ENCODE measurements at places on chromosomes 4 and X.

DNA sequence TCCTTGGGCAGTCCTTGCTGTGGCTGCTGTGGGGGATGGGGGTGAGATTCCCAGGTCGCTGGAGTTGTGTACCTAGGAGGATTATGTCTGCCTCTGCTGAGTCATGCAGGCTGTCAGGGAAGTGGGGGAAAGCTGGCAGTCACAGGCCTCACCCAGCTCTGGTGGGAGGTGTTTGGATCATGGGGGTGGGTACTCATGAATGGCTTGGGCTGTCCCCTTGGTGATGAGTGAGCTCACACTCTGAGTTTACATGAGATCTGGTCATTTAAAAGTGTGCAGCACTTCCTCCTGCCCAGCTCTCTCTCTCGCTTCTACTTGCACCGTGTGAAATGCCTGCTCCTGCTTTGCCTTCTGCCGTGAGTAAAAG is 24.6 kb upstream of the PDLIM3 start:
- no peak for DNase-seq

DNA sequence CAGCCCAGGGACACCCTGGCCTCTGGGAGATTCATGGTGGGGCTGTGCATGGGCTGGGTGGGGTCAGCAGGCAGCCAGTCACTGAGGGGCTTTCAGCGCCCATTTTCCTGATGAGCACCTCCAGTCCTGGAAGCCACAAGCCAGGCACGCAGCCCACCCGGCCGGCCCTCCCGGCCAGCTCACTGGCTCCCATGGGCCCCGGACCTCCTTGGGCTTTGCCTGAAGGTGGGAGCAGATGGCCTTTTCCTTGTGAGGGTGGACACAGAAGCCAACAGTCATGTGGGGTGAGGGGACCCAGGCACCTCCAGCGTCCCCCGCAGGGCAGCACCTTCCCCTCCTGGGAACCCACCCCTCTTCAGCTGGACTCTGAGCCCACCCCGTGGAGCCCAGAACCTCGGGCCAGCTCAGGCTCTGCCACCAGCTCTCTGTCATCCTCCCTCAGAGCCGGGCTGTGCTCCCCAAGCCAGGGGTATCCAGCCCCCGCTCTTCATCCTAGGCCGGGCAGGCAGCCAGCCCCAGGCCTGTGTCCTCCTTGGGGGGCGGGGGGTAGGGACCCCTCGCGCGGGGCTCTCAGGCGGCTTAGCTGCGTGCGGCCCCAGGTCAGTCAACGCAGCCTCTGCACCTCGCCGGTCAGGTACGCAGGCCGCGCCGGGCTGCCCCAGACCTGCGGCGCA is 798 bp upstream of the FGFR3 start:
- no peak for DNase-seq

GRCh38 chr4:185995665-185996064 is 73.3 kb upstream of the TLR3 start:
- no peak for DNase-seq

- no peak for DNase-seq
These were observed 192.2 kb downstream of the COMMD8 start for GRCh38 chr4:47271291-47271690.

- no peak for DNase-seq
These were observed 216.6 kb downstream of the KDR start for GRCh38 chr4:54908763-54909162.

DNA sequence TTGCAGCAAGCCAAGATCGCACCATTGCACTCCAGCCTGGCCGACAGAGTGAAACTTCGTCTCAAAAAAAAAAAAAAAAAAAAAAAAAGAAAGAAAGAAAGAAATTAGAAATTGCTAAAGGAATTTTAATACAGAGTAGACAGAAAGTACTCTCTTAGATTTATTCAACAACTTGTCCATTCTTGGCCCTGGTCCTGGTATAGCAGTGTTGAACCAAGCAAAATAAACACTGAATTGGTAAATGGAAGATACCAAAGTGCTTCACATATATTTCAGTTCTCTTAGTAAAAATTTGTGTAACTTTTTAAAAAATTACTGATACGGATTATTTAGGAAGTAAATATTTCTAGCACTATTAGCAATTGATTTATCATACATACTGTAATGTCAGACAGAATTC is 165.9 kb upstream of the TLL1 start:
- no peak for DNase-seq

DNA sequence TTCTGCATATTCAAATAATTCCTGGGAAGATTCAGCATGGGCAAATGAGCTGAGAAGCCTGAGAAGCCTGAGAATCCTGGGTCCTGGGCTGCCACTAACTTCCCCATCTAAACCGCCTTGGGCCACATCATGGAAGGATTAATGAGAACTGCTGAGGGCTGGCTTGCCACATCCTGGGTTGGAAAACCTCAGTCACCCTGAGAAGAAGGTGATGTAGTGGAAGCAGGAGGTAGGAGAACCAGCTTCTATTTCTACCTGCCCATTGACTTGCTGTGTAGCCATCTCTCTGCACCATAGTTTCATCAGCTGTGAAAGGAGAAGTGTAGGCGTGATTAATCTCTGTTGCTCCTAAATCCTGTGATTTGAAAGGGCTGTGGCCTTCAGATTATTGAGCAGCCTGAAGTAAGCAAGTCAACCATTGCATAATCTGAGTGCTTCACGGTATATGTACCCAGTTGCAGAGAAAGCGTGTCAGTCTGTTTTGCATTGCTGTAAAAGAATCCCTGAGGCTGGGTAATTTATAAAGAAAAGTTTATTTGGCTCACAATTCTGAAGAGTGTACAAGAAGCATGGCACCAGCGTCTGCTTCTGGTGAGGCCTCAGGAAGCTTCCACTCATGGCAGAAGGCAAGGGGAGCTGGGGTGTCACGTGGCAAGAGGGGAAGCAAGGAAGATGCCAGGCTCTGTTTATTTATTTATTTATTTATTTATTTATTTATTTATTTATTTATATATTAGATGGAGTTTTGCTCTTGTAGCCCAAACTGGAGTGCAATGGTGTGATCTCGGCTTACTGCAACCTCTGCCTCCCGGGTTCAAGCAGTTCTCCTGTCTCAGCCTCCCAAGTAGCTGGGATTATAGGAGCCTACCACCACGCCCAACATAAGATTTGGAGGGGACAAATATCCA is 140.9 kb upstream of the ATP6AP2 start:
- DNase-seq: no peak

GRCh38 chrX:21912220-21912619 is 28.3 kb upstream of the SMS start:
- DNase-seq: no peak

- no peak for DNase-seq
These were observed 29.1 kb upstream of the HTRA3 start for GRCh38 chr4:8240211-8241041.

GRCh38 chrX:14554131-14554715 is 24.9 kb downstream of the GLRA2 start:
- DNase-seq: no peak

- no peak for DNase-seq
These were observed 30.2 kb downstream of the AFF2 start for GRCh38 chrX:148530464-148531077.

DNA sequence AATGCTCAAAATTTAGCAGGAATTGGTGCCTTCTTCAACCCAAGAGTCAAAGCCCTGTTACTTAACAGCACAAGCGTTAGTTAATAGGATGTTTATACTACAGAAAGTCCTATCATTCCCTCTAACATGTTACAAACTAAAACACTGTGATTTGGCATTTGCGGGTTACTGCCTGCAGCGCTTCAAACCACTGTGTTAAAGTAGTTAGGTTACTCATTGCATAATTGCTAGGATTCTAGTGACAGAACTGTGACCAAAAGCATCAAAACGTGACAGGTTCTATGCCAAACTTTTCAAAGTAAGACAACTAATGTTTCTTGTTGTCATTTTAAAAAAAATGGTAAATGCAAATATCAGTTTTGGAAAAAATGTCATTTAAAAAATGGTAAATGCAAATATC is 442.8 kb upstream of the ZFP42 start:
- DNase-seq: no peak

- DNase-seq: no peak
These were observed 107.2 kb downstream of the AKAP4 start for GRCh38 chrX:50093625-50094024.

- DNase-seq: no peak
These were observed 3.2 kb downstream of the SCARB2 start for GRCh38 chr4:76210452-76210851.

DNA sequence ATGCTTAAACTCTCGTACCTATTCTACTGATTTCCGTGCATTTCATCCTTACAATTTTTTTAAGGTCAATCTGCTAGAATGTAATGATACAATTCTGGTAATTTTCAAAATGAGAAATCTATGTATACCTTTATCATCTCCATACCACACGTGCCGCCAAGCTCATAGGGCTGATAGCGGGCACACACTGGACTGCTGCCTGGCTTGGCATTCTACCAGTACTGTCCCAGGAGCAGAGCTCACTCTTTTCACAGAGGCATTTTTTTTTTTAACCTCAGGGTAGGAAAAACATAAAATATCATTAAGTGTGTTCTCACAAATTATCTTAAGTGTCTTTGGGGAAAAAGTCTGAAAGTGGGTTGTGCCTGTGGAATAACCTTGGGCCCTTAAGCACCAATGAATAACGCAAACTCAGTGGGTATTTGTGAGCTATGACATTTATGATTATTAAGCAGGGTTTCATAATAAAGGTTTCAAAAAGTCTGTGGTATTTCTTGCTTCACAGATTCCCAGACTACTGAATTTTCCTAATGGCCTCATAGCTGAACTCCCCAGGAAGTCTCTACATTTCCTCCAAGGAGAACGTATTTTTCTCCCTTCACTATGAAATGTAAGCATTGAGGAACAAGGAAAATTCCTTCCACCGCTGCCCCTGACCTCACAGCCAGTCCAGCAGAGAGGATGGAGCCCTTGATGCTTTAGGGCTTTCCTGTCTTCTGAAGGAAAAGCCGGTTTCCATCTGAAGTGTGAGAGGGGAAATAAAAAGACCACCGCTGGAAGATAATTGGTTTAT is 125.2 kb downstream of the ELOVL6 start:
- no peak for DNase-seq

DNA sequence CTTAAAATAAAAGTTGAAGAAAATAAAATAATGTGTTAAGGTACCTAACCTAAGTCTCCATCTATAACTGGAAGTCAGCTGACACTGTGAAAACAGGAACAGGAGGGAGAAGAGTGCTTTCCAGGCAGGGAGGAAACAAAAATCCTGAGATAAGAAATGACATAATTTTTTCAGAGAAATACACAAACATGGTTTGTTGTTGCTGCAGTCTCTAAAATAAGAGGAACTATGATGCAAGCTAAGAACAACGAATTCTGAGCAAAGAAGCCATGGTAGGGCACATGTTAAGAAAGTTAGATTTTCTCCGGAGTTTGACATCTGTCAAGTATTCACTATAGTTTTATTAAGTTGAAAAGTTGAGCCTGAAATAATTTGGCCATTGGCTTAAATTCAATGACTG is 26.9 kb downstream of the PAPSS1 start:
- DNase-seq: no peak

- no peak for DNase-seq
These were observed 102.8 kb downstream of the KDM6A start for GRCh38 chrX:44975666-44976263.

GRCh38 chr4:145626623-145626982 is 7.4 kb downstream of the MMAA start:
- no peak for DNase-seq

- DNase-seq: no peak
These were observed 46.1 kb downstream of the SETD7 start for GRCh38 chr4:139509727-139510410.

GRCh38 chr4:139488442-139488841 is 34.5 kb downstream of the RAB33B start:
- no peak for DNase-seq

GRCh38 chr4:185358959-185359358 is 36.8 kb downstream of the LRP2BP start:
- DNase-seq: no peak

GRCh38 chrX:26334232-26334631 is 118.3 kb downstream of the MAGEB5 start:
- no peak for DNase-seq

DNA sequence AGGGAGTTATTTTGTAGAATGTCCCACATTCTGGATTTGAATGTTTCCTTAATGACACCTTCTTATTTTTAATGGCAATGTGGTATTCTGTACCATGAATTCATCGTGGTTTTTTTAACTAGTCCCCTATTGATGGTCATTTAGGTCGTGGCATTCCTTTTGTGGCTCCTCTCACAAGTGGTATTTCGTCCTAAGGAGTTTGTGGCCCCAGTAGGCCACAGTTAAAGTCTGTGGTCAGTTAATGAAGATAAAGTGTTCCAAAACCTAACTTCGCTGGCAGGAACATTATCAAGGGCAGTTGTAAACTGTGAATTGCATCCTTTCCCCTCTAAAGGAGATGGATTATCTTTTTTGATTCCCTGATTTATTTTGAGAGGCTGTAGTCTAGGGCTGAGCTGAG is 133.2 kb downstream of the TMEM164 start:
- DNase-seq: no peak

DNA sequence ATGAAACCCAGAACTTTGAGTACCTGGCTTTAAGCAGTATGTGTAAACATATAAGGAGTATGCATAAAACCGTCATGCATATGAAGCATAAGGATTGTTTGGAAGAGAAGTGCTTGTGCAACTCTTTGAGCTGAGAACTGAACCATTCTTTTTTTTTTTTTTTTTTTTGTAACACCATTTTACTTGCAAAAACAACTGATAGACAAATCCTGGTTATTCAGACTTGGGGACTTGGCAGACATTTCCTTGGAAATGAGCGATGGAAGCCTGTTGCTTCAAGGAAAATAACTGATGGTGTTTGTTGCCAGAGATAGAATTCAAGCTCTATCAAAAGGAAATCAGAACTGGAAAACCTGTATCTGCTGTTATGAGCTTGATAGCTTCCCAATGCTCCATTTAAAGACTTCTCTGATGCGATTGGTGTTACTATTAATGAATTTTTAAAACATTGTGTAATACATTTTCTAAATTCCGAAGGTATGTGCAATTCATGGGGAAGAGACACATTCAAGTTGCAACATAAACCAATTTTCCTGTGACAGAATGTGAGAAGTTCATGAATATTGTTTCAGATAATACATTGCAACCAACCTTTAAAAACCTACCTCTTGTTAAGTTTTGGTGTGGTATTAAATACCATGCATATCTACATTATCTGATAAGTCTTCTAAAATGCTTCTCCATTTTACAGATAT is 47.0 kb upstream of the FAT1 start:
- DNase-seq: no peak

- no peak for DNase-seq
These were observed 345.9 kb upstream of the NOCT start for GRCh38 chr4:138669479-138670315.

DNA sequence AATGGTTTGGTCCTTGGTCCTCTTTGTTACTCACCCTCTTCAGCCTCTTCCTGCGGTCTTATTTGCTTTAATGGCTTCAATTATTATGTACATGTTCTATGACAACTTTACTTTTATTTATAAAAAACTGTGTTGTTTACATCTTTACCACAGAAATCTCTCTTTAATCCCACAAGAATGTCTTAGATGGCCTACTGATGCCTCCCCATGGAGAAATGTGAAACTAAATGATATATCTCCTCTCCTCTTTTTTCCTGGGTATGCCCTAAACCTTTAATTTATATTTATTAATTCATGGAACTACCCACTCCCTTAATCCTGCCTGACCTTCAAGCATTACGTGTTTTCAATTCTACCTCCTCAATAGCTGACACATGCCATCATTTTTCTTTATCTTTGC is 573.2 kb downstream of the CENPC start:
- DNase-seq: no peak

Measured in activated T-cell treated with anti-CD3 and anti-CD28 coated beads, Interleukin-2, amount 50 U/mL, for 24 hours (primary cell).